ENCODE measurements at places on chromosomes 12 and 14. TPM values are rescaled to one million over a fixed set of nuclear protein-coding genes. Genes with fewer than 3 reads are reported as not detected.
A peak's percentile ranks its signal among the peaks of the same experiment; 100 is the strongest.

TPPP2 gene
- not detected for total RNA-seq

AQP6 gene
- not detected for total RNA-seq

TRPV4 gene
- total RNA-seq = 5.2 TPM

GPR135 gene
- 3.0 TPM for total RNA-seq

INSM2 gene
- total RNA-seq = 0.10 TPM

HOXC4 gene
- 19.6 TPM for total RNA-seq

- no peak overlapping the region for H3K4me3 ChIP-seq
- peaks cover 2% of the 10 kb centered on the region for H3K36me3 ChIP-seq
- peak overlapping the region; percentile 91 for H3K27ac ChIP-seq
- no peaks in the 10 kb centered on the region for H3K27me3 ChIP-seq
- peaks cover 15% of the 10 kb centered on the region for H3K4me1 ChIP-seq
- no peak for DNase-seq
These were observed 68.3 kb downstream of the SETD3 start for GRCh38 chr14:99412117-99413061.

- H3K4me1 ChIP-seq = peaks cover 15% of the 10 kb centered on the region
These were observed 32.7 kb upstream of the GLIPR1 start for GRCh38 chr12:75447691-75448393.

- peaks cover 4% of the 10 kb centered on the region for H3K36me3 ChIP-seq
- H3K27ac ChIP-seq = peak overlapping the region; percentile 72
- DNase-seq = no peak
- H3K27me3 ChIP-seq = no peaks in the 10 kb centered on the region
- H3K4me1 ChIP-seq = peaks cover 45% of the 10 kb centered on the region
These were observed 1.6 kb downstream of the CCDC88C start for GRCh38 chr14:91415794-91416743.

DNA sequence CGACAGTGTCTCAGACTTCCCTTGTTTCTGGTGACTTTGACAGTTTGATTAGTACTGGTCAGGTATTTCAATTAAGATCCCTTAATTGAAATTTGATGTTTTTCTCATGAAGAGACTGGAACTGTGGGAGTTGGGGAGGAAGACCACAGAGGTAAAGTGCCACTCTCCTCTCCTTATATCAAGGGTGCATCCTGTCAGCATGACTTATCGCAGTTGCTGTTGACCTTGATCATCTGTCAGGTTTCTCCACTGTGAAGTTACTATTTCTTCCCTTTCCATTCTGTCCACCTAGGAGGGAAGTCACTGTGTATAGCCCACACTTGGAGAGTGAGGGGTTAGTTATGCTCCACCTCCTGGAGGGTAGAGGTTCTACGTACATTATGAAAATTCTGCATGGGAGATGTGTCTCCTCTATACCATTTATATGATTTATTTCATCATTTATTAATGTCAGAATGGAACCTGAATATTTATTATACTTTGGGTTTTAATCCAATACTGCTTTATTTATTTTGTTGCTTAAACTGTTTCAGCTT is 40.3 kb upstream of the SMOC1 start:
- no peak for DNase-seq
- H3K4me1 ChIP-seq = peaks cover 4% of the 10 kb centered on the region
- H3K27ac ChIP-seq = no peak overlapping the region
- H3K36me3 ChIP-seq = no peaks in the 10 kb centered on the region

GRCh38 chr12:54879579-54879978 is 25.3 kb downstream of the MUCL1 start:
- H3K27ac ChIP-seq = no peak overlapping the region
- DNase-seq = no peak
- H3K27me3 ChIP-seq = peaks cover 3% of the 10 kb centered on the region
- no peaks in the 10 kb centered on the region for H3K36me3 ChIP-seq
- no peaks in the 10 kb centered on the region for H3K4me1 ChIP-seq

DNA sequence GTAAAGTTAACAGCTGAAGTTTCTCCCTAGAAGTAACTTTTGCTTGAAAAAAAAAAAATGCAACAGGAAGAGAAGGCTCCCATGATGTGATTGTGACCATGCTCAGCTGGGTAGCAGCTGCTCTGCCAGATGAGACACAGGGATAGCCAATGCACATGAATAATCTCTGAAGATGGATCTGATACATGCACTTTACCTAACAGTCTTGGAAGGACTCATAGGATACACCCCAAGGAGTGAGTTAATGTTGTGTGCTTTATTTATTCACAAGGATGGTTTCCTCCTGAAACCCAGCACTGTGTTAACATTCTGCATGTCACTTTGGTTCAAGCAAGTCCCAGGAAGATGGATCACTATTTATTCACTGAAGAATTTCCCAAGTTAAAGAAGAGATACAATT is 46.5 kb downstream of the NDUFA12 start:
- no peaks in the 10 kb centered on the region for H3K27me3 ChIP-seq
- peaks cover 17% of the 10 kb centered on the region for H3K4me1 ChIP-seq
- H3K4me3 ChIP-seq = no peak overlapping the region
- H3K36me3 ChIP-seq = no peaks in the 10 kb centered on the region

DNA sequence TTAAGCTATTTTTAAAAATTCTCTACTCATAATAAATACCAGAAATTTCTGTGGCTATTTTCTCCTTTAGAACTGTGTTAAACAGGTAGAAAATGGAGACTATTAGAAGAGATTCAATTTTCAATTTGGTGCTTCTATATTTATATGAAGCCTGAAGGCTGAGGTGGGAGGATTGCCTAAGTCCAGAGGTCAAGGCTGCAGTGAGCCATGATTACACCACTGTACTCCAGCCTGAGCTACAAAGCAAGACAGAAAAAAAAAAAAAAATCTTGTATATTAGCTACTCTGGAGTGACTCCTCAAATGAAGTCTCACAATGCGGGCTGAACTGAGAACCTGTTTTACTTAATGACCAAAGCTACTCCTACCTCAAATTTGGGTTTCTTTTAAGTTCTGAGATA is 9.8 kb upstream of the DPF3 start:
- H3K27me3 ChIP-seq = peaks cover 29% of the 10 kb centered on the region
- H3K4me3 ChIP-seq = no peak overlapping the region
- H3K36me3 ChIP-seq = no peaks in the 10 kb centered on the region
- H3K4me1 ChIP-seq = no peaks in the 10 kb centered on the region
- DNase-seq = no peak
- no peak overlapping the region for H3K27ac ChIP-seq

- H3K27ac ChIP-seq = no peak overlapping the region
- H3K27me3 ChIP-seq = peaks cover 7% of the 10 kb centered on the region
- no peak for DNase-seq
These were observed 394.5 kb upstream of the DDHD1 start for GRCh38 chr14:53547593-53547992.

GRCh38 chr14:90518069-90518940 is 121.5 kb downstream of the CALM1 start:
- no peak overlapping the region for H3K4me3 ChIP-seq
- H3K27me3 ChIP-seq = no peaks in the 10 kb centered on the region
- no peaks in the 10 kb centered on the region for H3K36me3 ChIP-seq
- DNase-seq = no peak
- no peak overlapping the region for H3K27ac ChIP-seq

- no peak overlapping the region for H3K4me3 ChIP-seq
- no peak for DNase-seq
These were observed 25.1 kb downstream of the PRKAB1 start for GRCh38 chr12:119692997-119693396.

- H3K4me1 ChIP-seq = no peaks in the 10 kb centered on the region
- H3K27ac ChIP-seq = no peak overlapping the region
- H3K4me3 ChIP-seq = no peak overlapping the region
- H3K27me3 ChIP-seq = no peaks in the 10 kb centered on the region
- no peak for DNase-seq
- peaks cover 14% of the 10 kb centered on the region for H3K36me3 ChIP-seq
These were observed 78.0 kb upstream of the GPATCH2L start for GRCh38 chr14:76073717-76074116.

GRCh38 chr14:68441542-68441941 is 351.3 kb downstream of the ZFP36L1 start:
- no peak for DNase-seq
- no peaks in the 10 kb centered on the region for H3K36me3 ChIP-seq
- H3K4me3 ChIP-seq = no peak overlapping the region

GRCh38 chr12:109544955-109545531 is 28.3 kb downstream of the MMAB start:
- H3K4me1 ChIP-seq = peaks cover 4% of the 10 kb centered on the region
- DNase-seq = no peak
- no peak overlapping the region for H3K27ac ChIP-seq
- no peak overlapping the region for H3K4me3 ChIP-seq
- H3K36me3 ChIP-seq = no peaks in the 10 kb centered on the region

GRCh38 chr12:27583057-27583797 is 59.2 kb downstream of the PPFIBP1 start:
- peaks cover 19% of the 10 kb centered on the region for H3K36me3 ChIP-seq
- H3K4me3 ChIP-seq = no peak overlapping the region
- peaks cover 23% of the 10 kb centered on the region for H3K4me1 ChIP-seq
- no peak for DNase-seq

GRCh38 chr12:25322351-25322750 is 71.6 kb upstream of the KRAS start:
- DNase-seq = no peak
- H3K27me3 ChIP-seq = no peaks in the 10 kb centered on the region
- H3K27ac ChIP-seq = peak overlapping the region; percentile 0
- no peaks in the 10 kb centered on the region for H3K36me3 ChIP-seq

DNA sequence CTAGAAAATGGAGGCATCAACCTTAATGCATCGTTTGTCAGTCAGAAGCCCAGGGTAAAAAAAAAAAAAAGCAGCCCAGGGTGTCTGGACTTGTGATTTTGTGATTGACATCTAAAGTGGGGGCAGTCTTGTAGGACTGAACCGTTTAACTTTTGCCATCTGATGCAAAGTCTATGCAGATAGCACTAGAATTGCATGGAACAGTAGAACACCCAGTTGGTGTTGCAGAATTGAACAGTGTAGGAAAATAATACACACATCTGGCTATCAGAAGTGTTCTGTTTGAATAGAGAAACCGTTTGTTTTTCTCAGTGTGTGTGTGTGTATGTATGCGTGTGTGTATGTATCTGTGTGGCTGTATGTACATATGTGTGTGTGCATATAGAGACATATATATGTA is 45.0 kb downstream of the SLCO1A2 start:
- H3K36me3 ChIP-seq = no peaks in the 10 kb centered on the region
- H3K27ac ChIP-seq = no peak overlapping the region
- H3K4me1 ChIP-seq = no peaks in the 10 kb centered on the region
- H3K4me3 ChIP-seq = no peak overlapping the region
- no peaks in the 10 kb centered on the region for H3K27me3 ChIP-seq
- no peak for DNase-seq

- peak overlapping the region; percentile 88 for H3K4me3 ChIP-seq
- peak overlapping the region; percentile 97 for H3K27ac ChIP-seq
- peaks cover 3% of the 10 kb centered on the region for H3K36me3 ChIP-seq
- H3K27me3 ChIP-seq = peaks cover 14% of the 10 kb centered on the region
- peaks cover 31% of the 10 kb centered on the region for H3K4me1 ChIP-seq
These were observed 785 bp upstream of the ACTN1 start for GRCh38 chr14:68979722-68980451.

DNA sequence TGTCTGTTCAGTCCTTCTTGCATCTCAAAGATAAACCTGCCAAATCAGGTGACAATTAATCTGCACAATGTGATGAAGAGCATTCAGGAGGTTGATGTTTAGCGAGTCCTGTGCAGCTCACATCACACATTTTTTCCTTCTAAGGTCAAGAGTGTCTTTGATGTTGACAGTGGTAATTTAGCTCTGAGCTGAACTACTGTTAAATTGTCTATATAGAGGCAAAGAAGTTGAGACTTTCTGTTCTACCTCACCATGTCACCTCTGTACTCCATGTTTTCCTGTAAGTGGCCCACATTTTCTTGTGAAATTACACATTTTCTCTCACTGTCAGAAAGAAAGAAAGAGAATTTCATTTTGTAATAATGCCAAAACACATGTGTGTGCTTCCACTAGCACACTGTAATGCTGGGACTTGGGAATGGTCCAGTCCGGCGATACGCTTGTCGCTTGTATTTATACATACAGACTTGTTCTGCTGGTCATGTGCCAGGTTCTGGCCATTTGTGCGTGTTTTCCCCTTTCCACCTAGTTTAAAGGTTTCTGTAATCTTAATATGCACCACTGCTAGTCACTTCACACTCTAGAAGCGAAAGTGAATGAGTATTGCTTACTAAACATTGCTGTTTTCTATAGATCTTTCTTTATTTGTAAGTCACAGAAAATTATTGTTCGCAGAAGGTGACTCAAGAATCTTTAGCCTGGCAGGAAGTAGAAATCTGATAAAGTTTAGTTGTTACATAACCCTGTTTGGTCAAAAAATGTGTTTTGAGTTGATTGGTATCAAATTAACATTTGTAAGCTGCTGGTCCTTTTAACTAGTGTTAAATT is 328.9 kb downstream of the TMTC2 start:
- H3K4me1 ChIP-seq = peaks cover 7% of the 10 kb centered on the region
- H3K27ac ChIP-seq = no peak overlapping the region
- H3K36me3 ChIP-seq = peaks cover 11% of the 10 kb centered on the region
- H3K4me3 ChIP-seq = no peak overlapping the region
- H3K27me3 ChIP-seq = no peaks in the 10 kb centered on the region
- DNase-seq = no peak
